ENCODE measurements at places on chromosomes 1 and 21. TPM values are rescaled to one million over a fixed set of nuclear protein-coding genes. Genes with fewer than 3 reads are reported as not detected.

GRCh38 chr1:12406211-12407021 lies 176.6 kb downstream of the VPS13D start:
- peak; percentile 32 for DNase-seq

DNA sequence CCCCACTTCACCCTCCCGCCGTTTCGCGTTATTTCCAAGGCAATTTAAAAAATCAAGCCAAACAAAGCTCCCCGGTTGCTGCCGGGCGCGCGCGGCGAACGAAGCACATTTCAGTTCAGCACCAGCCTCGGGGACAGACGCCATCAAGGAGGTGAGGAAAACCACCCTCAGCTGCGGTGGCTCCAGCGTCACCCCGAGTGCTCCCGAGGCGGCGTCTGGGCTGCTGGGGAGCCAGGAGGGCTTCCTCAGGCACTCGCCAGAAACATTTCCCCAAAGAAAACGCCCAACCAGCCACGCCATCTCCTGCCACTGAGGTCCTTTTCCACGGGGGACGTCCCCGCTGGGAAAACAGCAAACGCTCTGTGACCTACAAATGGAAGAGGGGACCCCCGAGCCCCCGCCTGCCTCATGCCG lies 623 bp downstream of the GNG4 start:
- no peak for DNase-seq

GRCh38 chr1:228972576-228972975 lies 237.3 kb downstream of the RHOU start:
- no peak for DNase-seq

DNA sequence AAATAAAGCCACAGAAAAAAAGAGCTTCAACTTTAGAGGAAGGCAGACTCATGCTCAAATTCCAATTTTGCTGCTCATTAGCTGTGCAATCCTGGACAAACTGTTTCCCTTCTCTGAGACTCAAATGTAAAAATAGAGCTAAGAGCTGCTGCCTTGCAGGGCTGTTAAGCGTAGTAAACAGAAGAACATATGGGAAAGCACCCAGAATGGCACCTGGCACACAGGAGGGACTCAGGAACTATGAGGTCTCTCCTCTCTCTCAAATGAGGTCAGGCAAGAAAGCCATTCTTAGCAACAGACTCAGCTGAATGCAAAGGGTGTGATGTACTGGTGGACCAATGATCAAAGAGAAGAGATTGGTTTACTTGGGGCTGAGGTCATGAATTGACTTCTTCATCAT lies 61.3 kb downstream of the TRABD2B start:
- DNase-seq: no peak

- DNase-seq: no peak
These were observed 21.8 kb upstream of the LHX4 start for GRCh38 chr1:180208264-180208663.

DNA sequence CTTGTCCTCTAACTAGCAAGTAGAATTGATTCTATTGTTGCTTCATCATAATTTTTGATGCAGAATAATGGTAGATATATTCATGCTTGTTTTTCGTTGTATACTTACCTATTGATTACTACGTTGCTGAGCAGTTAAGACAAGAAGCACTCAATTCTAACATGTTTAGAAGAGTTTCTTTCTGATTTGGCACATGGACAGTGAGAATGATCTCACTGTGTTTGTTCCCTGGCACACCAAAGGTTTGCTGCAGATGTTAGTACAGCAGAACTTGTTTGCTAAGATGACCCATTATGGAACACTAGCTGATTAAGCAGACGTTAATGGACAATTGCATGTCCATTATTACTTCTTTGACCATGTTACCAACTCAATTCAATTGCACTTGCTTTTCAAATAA lies 184.7 kb upstream of the SGIP1 start:
- no peak for DNase-seq

DNA sequence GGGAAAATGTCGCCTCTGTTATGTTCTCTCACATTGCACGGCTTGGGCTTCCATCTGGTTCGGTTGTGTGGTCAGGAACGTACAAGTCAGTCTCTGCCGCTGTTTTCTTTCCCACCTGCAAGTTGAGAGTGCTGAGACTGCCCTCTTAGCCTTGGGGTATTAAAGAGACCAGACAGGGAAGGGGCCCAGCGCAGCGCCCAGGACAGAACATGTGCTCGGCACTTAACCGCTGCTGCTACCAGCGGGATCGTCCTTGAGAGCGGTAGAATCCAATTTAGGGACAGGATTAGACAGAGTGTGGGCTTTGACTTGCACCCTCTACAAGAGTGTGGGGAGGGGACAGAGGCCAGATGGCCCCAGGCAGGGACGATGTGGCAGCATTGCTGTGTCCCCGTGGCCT lies 17.7 kb upstream of the AGPAT3 start:
- DNase-seq: no peak

Gene UBASH3A
- total RNA-seq: not detected
